ENCODE measurements at places on chromosomes 3 and 15.

DNA sequence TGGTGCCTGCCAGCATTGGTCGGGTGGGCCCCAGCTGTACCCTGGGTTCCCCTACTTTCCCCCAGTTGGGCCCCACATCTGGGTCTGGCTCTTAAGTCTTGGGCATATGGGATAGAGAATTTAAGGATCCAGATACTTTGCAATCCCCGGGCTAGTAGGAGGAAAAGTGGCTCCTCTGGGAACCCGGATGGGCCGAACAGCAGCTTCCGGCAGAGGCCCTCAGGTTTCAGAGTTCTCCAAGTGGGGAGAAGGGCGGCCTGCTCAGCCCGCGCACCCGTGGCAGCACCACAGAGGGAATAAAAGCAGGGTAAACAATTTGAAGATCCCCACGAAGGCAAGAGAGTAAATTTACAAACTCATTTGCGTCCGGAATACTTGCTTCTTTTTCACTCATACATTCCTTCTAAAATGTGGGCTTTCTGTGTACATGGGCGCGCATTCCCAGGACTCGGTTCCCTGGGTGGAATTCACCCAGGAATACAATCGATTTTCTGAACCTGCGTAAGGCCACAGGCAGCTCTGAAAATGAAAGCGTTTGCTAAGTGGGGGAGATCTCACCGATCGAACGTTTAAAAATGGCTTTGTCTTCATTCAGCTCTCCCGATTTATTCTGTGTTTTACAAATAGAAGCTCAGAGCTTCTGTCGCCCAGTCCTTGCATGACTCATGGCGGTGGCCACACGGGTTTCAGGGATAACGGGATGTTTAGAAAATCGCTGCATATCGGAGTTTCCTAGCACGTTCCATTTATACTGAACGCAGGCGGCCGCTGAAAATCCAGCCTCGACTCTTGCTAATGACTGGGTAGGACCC is 74.0 kb upstream of the POLG start:
- DNase-seq = no peak

DNA sequence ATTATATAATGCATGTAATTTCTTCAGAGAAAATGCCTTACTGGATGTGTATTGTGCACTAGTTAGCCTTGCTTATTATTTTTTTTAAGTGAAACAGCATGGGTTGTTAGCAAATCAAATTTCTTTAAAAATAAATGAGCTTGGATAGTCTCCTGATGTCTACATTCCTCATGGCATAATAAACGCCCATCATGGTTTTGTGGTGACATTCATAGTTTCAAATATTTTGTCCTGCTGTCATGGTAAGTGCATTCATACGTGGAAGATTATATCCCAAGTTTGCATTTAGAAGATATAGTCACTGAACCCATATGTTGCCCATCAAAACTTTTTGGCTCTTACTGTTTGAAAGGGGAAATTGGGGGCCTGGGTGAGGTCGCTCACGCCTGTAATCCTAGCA is 130.7 kb downstream of the ALCAM start:
- no peak for DNase-seq

- DNase-seq = no peak
These were observed 515.6 kb upstream of the SGO1 start for GRCh38 chr3:20701641-20702040.

DNA sequence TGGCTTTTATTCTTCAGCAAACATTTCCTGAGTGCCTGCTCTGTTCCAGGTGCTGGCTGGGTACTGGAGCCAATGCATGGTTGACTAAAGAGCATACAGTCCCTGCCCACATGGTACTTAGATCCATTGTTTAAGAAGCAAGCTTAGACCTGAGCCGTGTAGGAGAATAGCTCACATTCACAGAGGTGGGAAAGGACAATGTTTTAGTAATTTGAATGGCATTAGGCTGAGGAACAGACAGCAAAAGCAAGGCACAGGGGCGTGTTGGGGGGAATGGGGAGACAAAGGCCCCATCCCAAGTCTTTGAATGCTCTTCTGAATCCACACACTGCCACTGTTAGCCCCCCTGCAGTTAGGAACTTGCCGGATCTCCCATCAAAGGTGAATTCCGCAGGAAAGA is 388.2 kb upstream of the RGMA start:
- no peak for DNase-seq

GRCh38 chr3:194876403-194877095 is 190.9 kb downstream of the FAM43A start:
- DNase-seq = no peak
